Stimulated activated CD4-positive, alpha-beta T cell treated with anti-CD3 and anti-CD28 coated beads, Interleukin-4, amount 100 ng/mL, for 24 hours (primary cell): ENCODE measurements at places on chromosomes 4 and X.

- DNase-seq, result no peak
These were observed 17.1 kb downstream of the PRIMPOL start for GRCh38 chr4:184666670-184667069.

GRCh38 chrX:7330971-7331746, 183.2 kb upstream of the PUDP start:
- DNase-seq, result no peak

GRCh38 chr4:131613086-131613823, 1535.8 kb upstream of the PCDH10 start:
- no peak for DNase-seq

DNA sequence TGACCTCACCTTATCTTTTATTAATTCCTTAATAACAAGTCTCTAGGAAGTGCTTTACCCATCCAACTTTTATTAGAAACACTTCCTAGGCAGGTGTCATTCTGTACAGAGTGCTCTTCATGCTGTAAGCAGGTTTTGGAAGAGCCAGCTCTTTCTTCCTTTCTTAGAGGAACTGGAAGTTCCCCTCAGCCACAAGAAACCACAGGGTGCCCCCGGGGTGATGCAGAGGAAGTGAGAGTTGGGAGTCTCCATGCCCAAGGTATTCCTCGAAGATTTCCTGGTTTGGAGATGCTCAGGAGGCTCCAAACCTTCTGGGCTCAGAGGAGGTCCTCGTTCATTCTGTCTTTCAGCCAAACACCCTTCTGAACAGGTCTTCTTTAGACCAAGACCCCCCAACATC, 83.8 kb downstream of the EGF start:
- no peak for DNase-seq

DNA sequence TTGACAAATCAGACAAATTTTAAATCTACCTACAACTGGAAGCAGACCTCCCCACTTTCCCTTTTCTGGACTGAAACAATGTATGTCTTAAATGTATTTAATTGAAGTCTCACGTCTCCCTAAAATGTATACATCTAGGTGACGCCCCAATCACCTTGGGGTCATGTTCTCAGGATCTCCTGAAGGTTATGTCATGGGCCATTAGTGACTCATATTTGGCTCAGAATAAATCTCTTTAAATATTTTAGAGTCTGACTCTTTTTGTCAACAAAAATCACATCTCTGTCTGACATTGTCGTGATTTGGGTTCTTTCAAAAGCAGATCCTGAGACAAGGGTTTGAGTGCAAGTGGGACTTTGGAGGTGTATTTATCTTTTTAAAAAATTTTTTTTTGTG, 26.2 kb upstream of the BOD1L1 start:
- DNase-seq, result no peak

DNA sequence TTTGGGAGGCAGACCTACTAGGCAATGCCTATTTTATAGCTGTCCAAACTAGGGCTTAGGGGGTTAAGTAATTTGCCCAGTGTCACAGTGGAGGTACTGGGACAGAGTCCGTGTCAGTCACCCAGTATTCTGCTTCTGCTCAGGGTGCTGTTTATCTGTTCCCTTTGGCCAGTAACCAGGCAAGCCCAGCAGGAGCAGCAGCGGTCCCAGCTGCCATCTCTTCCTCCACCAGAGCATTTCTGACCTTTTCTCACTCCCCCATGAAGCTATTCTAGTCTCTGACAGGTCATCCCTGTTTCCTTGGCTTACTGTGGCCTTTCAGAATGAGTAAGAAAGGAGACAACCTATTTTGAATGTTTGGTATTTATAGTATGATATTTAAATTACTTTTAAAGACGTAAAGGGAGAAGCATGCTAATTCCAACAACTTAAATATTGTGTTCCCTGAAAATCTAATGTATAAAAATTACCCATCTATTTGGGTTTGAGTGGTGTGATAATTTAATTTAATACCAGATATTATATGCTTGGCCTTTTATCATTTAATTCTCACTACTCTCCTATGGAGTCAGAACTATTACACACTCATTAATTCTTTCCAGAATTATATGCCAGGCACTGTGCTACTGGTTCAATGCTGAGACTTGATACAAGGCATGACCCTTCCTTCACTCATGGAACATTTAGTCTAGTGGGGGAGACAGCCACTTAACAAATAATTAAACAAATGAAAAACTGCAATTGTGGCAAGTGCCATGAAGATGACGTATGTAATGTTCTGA, 60.6 kb downstream of the RPS6KA3 start:
- DNase-seq, result no peak

GRCh38 chr4:1374706-1375045, 27.7 kb downstream of the UVSSA start:
- DNase-seq, result no peak

DNA sequence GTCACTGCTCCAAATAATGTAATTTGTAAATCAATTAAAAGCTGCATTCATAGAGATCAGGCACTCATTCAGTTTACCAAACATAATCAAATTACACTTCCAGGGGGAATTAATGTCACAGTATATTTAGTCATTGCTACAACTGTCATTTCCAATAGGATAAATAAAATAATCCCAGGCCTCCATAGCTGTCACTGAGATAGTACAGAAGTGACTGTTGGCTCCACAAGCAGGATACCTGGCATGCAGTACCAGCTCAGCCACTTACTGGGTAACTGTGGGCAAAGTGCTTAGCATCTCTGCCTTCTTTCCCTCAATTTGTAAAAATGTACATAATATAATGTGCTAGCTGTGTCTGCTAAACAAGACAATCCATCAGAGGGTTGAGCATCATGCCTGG, 128.1 kb downstream of the CAMK2D start:
- DNase-seq, result no peak

DNA sequence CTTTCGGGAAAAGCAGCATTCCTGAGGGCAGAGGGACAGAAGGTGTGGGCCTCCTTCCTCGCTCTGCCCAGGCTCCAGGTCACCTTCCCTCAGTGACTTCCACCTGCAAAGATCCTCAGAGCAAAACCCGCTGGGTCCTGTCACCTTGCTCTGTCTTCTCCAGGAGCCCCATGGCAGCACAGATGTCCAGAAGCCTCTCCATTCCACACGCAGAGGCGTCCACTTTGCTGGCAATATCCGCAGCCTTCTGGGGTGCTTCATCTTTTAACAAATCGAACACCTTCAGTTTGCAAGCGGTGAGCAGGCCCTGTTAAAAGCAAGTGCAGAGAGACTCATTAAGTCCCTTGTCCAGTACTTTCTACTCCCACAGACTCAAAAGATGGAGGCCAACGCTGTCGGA, 27.3 kb downstream of the ASMTL start:
- no peak for DNase-seq

GRCh38 chr4:30056016-30056766, 664.0 kb upstream of the PCDH7 start:
- DNase-seq, result no peak

- no peak for DNase-seq
These were observed 53.6 kb upstream of the FUNDC1 start for GRCh38 chrX:44596277-44596676.

GRCh38 chr4:72375073-72375736, 193.8 kb downstream of the ADAMTS3 start:
- no peak for DNase-seq

DNA sequence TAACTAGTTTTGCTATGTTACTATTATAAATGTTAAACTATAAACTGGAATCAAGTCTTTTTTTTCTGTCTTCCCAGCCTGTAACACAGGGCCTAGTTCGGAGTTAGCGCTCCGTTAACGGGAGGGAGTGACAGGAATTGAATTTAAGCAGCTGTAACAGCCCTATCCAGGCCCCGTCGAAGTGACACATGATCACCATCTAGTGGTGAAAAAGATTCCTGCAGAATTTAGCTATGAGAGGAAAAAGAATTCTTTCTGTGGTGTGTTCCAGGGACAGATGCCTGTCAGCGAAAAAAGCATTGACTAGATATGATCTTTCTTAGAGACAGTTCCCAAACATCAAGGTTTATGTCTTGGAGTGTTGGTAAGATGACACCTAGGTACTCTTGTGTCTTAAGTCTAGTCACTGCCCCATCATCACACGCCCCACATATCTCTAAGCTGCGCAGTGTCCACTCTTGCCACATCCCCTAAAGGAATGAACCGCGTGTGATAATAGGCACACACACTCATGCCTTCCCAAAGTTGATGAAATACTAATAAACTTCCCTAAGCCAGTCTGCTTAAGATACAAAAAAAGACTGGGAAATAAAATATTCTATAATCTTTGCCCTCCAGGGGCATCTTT, 2.1 kb downstream of the GAB3 start:
- DNase-seq, result peak; percentile 49

- no peak for DNase-seq
These were observed 791 bp downstream of the GUCY1B1 start for GRCh38 chr4:155759372-155760252.

DNA sequence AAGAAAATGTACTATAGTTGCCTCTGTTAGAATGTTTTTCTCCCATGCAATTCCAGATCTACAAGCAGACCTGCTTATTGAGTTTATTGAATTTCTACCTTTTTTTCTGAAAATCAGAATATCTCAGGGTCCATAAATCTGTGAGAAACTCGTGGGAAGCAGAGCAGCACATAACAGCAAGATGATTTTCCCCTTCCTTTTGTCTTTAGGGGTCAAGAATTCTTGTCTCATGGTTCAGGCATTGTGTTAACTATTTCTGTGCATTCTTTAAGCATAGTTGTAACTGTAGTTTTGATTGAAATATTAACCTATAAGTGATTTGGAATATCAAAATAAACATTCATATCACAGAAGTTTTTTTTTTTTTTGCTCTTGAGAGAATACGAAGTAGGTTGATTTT, 11.4 kb downstream of the EDNRA start:
- DNase-seq, result no peak

- DNase-seq, result no peak
These were observed 38.6 kb downstream of the NPY5R start for GRCh38 chr4:163382178-163382869.

GRCh38 chr4:123672987-123673386, 276.4 kb downstream of the SPRY1 start:
- DNase-seq, result no peak

GRCh38 chr4:70709611-70710205, 12.1 kb upstream of the RUFY3 start:
- no peak for DNase-seq

GRCh38 chr4:91116861-91117260, 989.7 kb downstream of the CCSER1 start:
- no peak for DNase-seq

- DNase-seq, result no peak
These were observed 46.9 kb upstream of the ATP8A1 start for GRCh38 chr4:42703813-42704212.

DNA sequence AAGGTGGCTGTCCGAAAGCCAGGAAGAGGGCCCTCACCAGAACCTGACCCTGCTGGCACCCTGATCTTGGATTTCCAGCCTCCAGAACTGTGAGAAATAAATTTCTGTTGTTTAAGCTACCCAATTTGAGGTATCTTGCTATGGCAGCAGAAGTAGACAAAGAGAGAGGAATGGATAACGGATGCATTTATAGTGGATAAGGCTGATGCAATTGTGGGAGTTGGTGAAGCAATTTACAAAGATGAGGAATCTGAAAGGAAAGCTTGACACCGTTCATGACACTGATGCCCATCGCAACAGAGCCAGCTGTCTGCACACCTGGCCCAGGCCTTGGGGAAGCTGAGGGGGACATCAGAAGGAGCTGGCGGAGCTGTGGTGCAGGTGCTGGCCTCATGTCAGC, 35.7 kb upstream of the MSL3 start:
- no peak for DNase-seq

GRCh38 chr4:177047070-177047850, 254.5 kb upstream of the VEGFC start:
- DNase-seq, result peak; percentile 52

- no peak for DNase-seq
These were observed 14.5 kb upstream of the DACH2 start for GRCh38 chrX:86133761-86134160.

DNA sequence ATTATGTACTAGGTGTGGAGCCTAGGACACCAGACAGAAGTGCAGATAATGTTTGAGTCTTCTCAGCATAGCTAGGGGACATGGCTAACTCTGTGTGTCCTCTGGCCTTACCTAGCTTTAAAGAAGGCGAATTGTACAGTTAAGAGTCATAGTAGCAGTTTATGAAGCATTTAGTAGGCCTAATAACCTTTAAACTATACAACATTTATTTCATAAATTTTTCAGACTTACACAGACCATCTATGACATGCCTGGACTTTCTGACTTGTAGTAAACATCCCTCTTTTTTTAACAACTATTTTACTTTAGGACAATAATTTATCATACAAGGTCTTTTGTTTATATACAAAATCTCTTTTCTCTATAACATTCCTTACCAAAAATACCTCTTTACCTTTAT, 37.4 kb downstream of the ETNPPL start:
- DNase-seq, result no peak

- no peak for DNase-seq
These were observed 4.4 kb upstream of the CHM start for GRCh38 chrX:86051741-86052140.

DNA sequence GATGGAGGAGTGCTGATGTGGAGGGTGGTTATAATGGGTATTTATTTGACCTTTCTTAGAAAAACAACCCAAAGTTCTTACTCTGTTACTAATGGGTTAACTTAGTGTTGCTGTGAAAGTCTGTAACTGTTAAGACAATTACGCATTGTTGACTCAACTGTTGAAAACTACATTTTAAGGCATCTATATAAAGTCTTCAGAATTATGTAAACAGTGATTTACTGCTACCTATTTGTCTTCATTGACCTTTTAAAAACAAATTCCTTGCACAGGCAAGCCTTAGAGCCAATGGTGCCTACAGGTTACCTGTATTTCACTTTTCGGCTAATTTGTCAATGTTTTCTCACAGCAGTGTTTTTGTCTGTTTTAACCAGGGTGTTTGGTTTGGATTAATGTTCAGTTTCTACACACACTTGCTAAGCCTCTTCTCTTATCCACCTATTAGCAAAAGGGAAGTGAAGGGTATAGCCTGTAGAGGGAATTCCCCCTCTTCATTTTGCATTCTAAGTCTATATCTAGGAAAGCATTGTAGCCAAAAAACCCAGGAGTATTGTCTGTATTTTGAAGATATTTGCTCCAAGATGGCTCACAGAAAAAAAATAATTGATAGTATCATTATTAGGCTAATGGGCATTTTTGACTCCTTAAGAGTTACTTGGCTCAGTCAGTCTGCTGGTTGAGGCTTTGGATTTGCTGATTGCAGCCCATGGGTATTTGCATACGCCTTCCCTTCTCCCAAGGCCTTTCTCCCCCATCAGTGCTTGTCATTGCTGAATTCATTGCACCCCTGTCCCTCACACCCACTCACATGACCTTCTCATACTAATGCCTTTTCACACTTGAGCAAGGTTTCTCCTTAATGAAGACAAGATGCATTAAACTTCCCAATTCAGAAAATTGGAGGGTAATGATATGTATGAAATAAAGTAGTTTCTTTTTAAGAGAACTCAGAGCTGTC, 30.5 kb downstream of the AFF1 start:
- DNase-seq, result no peak

GRCh38 chrX:121558886-121559285, 511.5 kb downstream of the GLUD2 start:
- no peak for DNase-seq

DNA sequence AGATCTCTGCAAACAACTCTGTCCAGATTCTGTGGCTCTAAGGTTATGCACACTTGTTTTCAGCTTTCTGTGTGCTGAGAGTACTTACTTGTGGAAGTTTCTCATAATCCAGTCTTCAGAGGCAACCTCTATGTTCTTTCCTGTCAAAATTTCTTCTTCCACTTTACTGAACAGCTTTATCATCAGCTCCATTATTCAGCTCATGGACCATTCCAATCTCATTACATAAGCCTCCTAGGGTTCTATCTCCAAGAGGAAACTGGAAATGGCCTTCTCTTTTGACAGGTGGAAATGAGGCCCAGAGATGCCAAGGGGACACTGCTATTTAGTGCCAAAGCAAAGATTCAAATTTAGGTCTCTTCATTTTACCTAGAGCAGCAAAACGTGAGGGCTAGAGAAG, 61.3 kb downstream of the CHRDL1 start:
- no peak for DNase-seq
